A549 treated with CpdA at 1 μM for 4 hours (cell line): ENCODE measurements at places on chromosomes 16 and 17. TPM values are rescaled to one million over a fixed set of nuclear protein-coding genes. Genes with fewer than 3 reads are reported as not detected.

The ZC3H7A gene
- 25.3 to 37.3 TPM (median 25.6 TPM) in 5 replicates for total RNA-seq

The AXIN2 gene
- total RNA-seq = 0.81 to 1.2 TPM (median 1.0 TPM) in 5 replicates

The NOG gene
- 0.58 to 1.3 TPM (median 1.1 TPM) in 5 replicates for total RNA-seq

The CCDC40 gene
- total RNA-seq = 4.5 to 7.5 TPM (median 6.2 TPM) in 5 replicates

The MAPK8IP3 gene
- 44.6 to 62.9 TPM (median 50.1 TPM) in 5 replicates for total RNA-seq

The USP6 gene
- 0.01 to 0.05 TPM (median 0.03 TPM) in 4 of 5 replicates, not detected in the other for total RNA-seq

The MYH8 gene
- total RNA-seq = not detected in 5 replicates
